ENCODE measurements at places on chromosomes 7 and 10.

DNA sequence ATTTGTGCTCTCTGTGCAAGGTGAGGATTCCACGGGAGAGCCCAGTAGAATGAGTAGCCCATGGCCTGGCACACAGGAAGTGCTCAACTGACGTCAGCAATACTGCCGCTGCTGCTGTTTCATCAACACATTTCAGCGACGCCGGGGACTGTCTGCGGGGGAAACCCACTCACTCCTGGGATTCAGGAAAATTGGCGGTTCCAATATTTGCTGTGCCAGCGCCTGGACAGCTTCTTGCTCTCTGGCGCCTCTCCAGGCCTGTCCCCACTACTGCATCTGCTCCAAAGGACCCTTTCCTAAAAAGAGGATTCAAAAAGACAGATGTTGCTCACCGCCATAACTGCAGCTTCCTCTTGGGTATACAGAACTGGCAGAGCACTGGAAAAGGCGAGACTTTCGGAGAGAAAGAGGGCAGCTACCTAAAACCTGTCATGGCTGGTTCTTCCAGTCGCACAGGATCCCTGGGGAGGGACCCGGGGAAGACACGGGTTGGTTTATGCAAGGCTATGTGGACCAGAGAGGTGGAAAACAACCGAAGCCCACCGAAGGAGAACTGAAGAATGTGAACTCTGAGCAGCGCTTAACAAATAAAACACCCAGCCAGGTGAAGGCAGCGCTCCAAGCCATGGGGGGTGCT lies 39.7 kb upstream of the ENO4 start:
- DNase-seq, result no peak

- DNase-seq, result no peak
Observed at GRCh38 chr10:23702977-23703414, 264.1 kb downstream of the OTUD1 start.

- DNase-seq, result no peak
Observed at GRCh38 chr10:94490789-94491039, 54.9 kb upstream of the HELLS start.

DNA sequence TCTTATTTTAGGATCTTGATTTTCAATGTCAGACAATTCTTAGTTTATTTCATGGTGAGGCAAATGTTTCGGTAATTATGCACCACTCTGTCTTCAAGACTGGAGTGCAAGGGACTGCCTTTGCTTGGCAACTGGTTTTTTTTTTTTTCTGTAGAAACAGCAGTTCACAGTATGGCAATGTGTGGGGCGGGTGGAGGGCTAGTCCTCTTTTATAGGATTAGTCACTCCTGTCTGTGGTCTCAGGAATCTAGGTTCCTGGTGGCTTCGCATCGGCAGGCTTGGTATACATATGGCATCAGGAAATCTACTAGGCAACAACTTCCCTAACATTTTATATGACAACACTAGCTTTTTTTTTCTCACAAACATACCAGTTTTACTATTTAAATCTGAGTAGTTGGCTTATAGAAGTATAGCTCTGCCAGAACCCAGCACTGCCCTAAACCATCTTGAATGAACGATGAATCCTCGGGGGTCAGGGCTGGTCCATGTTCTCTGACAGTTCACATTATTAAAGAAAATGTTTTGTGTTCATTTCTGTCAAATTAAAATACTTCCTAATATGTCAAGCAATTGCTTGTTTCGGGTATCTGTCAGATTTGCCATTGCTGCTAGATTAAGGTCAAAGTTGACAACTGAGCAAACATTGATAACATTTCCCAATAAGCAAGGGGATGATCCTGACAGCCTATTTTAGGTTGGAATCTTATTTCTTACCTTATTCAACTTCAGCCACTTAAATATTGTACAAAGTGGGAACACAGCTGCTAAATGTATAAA lies 289.7 kb upstream of the VSTM2A start:
- DNase-seq, result no peak

DNA sequence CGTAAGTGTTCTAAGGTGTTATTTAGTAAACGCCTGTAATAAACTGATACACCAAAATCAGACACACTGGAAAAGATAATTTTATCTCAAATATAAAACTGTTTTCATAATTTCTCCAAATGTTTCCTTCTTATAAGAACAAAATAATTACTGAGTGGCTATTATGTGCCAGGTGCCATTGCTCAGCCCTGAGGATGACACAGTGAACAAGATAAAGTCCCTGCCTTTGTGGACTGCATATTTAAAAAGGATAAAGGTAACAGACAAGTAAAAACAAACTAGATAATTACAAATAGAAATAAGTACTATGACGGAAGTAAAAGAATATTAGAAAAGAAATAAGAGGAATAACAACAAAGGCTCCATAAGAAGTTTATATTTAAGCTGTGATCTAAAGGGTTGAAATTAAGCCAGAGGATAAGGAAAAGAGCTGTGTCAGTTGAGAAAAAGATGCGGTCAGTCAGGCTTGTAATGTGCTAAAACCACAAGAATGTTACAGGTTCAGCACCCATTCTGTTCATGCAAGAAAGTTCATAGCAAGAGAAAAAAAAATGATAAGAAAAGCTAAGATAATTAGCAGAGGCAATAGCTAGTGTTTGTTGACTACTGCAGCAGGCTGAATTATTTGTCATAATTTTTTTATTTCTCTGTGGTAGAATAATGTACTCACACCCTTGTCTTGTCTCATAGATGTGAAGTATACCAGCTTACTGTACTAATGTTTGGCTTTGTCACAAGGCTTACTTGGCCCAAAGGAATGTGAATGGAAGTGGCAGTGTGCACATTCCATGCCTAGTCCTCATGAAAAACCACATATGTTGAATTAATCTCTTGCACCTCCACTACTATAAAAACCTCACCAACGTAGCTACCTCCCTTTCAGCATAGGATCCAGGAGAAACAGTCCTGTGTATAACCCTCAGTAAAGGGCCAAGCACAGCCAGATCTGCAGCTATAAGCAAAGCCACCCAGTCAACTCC lies 75.1 kb downstream of the CRPPA start:
- no peak for DNase-seq

DNA sequence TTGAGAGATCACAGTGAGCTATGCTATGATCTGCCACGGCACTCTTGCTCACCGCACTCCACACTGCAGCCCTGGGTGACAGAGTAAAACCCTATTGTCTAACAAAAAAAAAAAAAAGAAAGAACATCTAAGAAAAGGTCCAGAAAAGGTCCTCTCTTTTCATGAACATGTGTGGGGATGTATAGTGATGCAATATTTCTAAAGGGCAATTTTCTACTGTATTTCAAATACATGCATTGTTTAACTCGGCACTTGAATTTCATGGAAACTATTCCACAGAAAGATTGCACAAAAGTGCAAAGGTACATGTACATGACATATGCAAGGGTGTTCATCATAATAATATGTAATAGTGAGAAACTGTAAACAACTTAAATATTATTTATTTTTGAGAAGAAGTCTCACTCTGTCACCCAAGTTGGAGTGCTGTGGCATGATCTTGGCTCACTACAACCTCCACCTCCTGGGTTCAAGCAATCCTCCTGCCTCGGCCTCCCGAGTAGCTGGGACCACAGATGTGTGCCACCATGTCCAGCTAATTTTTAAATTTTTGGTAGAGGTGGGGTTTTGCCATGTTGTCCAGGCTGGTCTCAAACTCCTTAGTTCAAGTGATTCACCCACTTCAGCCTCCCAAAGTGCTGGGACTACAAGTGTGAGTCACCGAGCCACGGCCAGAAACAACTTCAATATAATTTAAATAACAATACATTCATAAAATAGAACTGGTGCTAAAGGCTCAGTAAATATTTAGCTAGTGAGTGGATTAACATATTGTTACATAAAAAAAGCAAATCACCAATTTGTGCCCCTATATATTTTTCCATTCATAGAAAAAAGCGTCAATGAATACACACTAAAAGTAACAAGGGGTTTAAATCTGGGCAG lies 1.3 kb upstream of the PPRC1 start:
- no peak for DNase-seq
